ENCODE measurements at places on chromosomes 16 and 17.

DNA sequence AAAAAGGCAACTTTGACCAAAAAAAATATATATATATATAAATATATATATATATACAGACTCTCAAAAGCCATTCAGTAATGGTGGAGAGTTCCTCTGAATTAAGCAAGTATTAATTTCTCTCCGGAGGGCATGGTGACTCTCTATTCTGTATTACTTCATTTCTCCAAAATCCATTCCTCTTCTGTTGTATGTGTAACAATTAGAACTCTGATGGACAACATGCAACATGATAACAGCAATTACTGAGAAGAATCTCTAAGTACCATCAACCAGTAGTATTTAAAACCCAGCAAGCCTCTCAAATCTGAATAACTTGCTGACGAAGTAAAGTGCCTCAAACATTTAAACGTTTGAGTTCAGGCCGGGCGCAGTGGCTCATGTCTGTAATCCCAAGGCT is 2.3 kb downstream of the GRB2 start:
- no peak for DNase-seq

DNA sequence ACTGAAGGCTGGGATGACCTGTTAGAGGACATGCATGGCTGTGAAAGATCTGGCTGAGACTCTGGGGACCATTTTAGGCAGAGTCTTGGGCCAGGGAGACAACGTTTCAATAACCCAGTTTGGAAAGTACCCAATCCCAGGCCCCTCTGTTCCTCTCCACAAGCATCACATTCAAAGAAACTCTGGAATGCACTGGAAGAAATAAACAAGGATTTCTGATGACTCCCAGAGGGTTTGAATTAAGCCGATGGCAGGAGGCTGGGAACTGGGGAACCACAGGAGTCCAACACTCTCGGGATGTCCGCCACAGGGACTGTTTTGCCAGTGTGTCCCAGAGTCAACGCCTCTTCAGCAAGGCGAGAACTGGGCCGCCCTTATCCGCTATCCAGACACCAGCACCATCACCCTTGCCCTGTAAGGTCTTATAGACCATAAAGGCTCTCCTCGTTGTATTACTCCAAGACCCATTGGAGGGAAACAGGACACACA is 3.3 kb downstream of the PMP22 start:
- no peak for DNase-seq

DNA sequence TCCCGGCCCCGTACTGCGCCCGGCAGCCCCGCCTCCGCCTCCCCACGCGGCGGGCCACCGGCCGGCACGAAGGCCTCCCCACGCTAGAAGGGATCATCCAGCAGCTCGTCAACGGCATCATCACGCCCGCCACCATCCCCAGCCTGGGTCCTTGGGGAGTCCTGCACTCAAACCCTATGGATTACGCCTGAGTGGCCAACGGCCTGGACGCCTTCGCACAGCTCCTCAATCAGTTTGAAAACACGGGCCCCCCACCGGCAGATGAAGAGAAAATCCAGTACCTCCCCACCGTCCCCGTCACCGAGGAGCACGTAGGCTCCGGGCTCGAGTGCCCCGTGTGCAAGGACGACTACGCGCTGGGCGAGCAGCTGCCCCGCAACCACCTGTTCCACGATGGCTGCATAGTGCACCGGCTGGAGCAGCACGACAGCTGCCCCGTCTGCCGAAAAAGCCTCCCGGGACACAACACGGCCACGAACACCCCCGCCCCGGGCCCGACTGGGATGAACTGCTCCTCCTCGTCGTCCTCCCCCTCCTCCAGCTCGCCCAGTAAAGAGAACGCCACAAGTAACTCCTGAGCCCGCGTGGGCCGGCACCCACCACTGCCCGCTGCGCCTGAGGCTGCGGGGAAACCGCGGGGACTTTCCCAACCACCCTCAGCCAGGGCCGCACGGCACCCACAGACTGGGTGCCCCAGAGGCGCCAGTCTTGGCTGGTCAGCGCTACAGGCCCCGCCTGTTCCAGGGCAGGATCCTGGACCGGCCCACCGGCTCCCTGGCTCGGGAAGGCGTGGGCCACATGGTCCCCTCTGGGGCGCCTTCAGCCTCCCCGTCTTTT is 39.0 kb upstream of the AKAP1 start:
- DNase-seq = no peak

- DNase-seq = no peak
Measured at GRCh38 chr16:11691771-11692170, 23.5 kb downstream of the SNN start.

GRCh38 chr16:24135624-24136565 is 120.2 kb upstream of the CACNG3 start:
- no peak for DNase-seq

DNA sequence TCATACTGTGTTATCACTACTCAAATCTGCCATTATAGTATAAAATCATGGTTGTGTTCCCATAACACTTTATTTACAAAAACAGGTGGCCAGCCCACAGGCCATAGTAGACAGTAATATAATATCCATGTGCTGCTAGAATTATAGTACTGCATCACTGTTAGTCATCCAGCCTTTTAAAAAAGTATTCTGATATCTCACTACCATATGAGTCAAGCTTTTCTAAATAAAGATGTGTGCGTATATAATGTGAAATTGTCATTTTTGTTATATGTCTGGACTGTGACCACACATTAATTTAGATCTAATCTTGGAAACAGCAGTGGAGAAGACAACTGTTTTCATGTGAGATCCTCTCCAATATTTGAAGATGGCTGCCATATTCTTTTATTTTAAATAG is 1049.1 kb upstream of the GOT2 start:
- no peak for DNase-seq

DNA sequence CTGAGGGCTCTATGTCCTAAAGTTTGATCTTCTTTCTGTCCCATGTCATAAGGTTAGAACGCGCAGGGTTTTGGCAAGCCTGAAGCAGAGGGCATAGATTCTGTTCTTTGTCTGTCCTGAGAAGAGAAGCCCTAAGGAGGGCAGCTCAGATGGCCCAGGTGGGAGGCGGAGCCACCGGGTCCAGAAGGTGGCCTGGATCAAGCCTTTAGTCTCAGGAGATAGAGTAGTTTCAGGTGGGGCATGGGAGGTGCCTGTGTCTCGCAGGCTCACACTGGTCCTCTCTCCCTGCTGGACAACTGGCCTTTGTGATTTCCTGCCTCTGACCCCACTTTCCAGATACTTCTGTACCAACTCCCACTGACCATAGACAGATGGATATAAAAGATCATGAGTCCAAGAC is 44.2 kb upstream of the DNAJA2 start:
- no peak for DNase-seq

DNA sequence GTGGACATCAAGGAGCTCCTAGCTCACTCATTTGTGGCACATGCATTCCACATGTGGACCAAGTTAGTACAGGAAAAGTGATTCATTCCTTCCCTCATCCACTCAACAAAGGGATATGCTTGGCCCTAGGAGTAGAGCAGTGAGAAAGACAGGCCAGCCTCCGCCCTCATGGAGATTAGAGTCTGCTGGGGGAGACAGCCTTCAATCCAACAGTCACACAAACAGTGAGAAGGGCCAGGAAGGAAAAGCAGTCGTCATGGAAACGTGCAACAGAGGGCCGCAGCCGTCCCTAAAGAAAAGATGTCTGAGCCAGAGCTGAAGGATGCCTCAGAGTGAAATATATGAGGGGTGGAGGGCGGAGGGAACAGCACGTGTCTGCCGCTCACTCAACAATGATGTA is 109.9 kb downstream of the VPS53 start:
- no peak for DNase-seq

GRCh38 chr17:51035431-51035830 is 85.2 kb downstream of the SPAG9 start:
- DNase-seq = peak; percentile 75

DNA sequence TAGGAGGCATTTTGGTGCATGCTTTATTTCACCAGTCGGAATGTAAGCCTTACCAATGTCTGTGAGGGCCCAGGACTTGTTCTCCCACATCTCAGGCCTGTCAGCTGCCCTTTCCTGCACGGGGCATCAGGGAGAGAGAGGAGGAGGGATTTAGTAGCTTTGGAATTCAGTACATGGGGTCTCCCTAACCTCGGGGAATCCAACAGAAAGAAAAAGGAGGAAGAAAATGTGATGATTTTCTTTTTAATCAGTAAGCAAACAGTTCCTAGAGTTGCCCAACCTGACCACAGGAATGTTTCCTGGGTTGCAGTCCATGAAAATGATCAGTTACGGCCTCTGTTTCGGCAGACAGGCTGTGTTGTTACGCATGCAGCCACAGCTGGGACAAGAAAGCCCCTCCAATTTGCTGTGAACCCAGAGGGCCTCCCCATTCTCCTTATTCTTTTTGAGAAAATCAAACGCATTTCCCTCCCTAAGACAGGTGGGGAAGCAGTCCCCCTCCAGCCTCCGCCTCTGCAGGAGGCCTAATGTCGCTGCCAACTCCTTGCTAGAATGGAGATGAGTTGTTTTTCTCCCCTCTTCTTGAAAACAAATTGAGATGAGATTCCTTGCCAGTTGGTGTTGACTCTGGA is 53.1 kb upstream of the TANGO6 start:
- no peak for DNase-seq

GRCh38 chr17:31586946-31587345 is 195.5 kb downstream of the RAB11FIP4 start:
- DNase-seq = no peak
